ENCODE measurements at places on chromosomes 1 and 21.
A peak's percentile ranks its signal among the peaks of the same experiment; 100 is the strongest.

- DNase-seq: no peak
These were observed 18.4 kb upstream of the TSPAN2 start for GRCh38 chr1:115107516-115108260.

- DNase-seq: no peak
These were observed 63.7 kb downstream of the SLC30A7 start for GRCh38 chr1:100959502-100960060.

DNA sequence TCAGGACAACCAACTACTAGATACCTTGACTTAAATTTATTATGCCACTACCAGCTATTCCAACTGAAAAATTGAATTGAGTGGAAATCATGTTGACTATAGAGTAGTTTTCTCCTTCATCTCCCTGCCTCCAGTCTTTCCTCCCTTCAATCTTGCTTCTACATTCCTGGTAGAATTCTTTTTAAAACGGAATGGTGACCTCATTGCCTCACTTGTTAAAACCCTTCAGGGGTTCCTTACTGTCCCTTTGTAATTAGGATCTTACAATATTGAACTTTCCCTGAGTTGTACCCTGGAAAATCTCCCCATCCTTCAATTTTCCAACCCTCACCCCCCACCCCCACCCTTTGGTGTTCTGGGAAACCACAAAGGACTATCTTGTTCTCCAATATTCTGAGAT is 82.8 kb upstream of the ZNF326 start:
- no peak for DNase-seq

GRCh38 chr1:200369706-200370105 is 40.1 kb downstream of the ZNF281 start:
- no peak for DNase-seq

GRCh38 chr1:118081387-118081786 is 103.6 kb downstream of the SPAG17 start:
- DNase-seq: no peak

- DNase-seq: no peak
These were observed 153.3 kb upstream of the BEND5 start for GRCh38 chr1:48930011-48930410.

DNA sequence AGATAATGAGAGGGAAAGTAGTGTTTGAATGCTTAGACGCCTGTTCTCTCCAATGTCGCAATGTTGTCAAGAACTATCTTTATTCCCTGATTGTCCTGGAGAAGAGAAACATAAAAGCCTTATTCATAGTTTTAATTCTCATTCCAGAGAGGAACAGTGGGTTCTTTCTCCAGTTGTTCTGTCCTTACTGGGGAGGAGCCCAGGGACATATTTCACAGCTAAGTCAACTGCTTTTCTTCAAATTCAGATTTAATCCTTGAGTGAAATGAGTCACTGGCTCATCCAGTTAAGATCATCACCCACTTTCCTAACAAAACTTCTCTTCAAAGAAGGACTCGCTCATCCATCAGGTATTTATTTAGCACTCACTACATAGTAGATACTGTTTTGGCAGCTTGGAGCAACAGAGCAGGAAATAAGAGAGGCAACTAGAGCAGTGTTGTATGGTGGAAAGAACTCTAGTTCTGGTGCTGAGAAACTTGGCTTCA is 365.7 kb upstream of the USP24 start:
- DNase-seq: no peak

GRCh38 chr1:73065339-73066041 is 783.2 kb upstream of the NEGR1 start:
- peak; percentile 67 for DNase-seq

GRCh38 chr1:153032677-153033308 is 1.8 kb downstream of the SPRR1B start:
- DNase-seq: no peak

GRCh38 chr1:117825414-117825813 is 104.0 kb downstream of the GDAP2 start:
- no peak for DNase-seq

DNA sequence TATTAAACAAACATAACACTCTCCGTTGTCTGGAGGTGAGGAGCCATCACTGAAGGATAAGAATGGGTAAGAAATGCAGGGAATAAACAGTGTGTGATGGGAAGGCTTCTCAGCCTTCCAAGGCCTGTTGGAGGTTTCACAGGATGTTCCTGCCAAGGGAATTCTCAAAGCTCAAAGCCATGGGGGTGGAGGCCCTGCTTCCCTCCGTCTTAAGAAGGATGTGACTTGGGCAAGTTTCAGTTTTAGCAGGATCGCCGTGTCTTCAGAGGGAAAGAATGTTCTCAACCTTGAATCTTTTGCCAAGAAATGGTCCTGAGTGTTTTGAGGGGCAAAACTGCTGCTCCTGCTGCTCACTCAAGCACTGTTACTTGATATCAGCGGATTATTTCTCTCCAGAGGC is 41.7 kb upstream of the IL20 start:
- no peak for DNase-seq

DNA sequence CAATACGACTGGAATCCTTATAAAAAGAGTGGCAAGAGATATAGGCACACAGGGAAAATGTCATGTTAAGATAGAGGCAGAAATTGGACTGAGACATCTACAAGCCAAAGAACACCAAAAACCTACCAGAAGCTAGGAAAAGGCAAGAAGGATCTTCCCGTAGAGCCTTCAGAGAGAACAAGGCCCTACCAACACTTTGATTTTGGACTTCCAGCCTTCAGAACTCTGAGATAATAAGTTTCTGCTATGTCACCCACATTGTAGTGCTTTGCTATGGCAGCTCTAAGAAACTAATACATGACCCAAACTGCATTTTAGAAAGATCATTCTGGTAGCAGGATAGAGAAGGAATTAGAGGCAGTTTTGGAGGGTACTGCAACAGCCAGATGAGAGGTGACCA is 24.1 kb upstream of the MUTYH start:
- no peak for DNase-seq

- DNase-seq: peak; percentile 74
These were observed 1.0 kb upstream of the S100A2 start for GRCh38 chr1:153566414-153567371.

DNA sequence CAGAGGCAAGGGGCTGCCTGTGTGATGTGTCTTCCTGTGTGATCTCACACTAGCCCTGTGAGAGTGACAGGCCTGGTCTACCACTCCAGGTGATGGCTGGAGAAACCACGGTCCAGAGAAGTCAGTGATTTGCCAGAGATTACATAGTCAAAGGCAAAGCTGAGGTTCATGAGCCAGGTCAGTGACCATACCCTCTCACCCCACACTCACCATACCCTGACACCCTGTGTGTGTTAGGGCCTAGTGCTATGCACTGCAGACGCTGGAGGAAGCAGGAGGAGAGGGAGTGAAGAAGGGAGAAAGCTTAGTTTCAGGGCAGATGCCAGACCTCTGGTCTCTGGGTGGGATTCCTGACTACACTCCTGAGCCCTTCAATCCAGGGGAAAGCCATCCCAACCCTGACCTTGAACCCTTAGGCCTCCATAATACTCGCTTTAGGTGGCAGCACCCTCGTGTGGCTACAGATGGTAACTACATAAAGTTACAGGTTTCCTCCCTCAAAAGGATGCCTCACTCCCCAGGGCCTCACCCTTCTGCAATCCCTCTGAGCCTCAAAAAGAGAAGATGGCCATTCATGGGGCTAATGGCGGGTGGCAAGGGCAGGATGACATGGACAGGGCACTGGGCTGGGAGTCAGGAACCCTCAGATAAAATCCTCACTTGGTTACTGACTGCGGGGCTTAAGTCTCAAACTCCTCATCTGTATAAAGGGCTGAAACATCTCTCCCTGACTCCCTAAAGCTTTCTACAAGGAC is 20.8 kb upstream of the SDC3 start:
- DNase-seq: no peak

GRCh38 chr1:111948209-111949171 is 41.0 kb downstream of the KCND3 start:
- DNase-seq: peak; percentile 66

- no peak for DNase-seq
These were observed 73.8 kb downstream of the APP start for GRCh38 chr21:26096494-26097371.

GRCh38 chr1:59393211-59394180 is 96.6 kb downstream of the FGGY start:
- DNase-seq: peak; percentile 9

GRCh38 chr1:44842486-44842861 is 579 bp downstream of the PTCH2 start:
- DNase-seq: no peak
